Myocyte (in vitro differentiated cells): ENCODE measurements at places on chromosomes 4 and X. TPM values are rescaled to one million over a fixed set of nuclear protein-coding genes. Genes with fewer than 3 reads are reported as not detected.
A peak's percentile ranks its signal among the peaks of the same experiment; 100 is the strongest.

Gene IBSP
- total RNA-seq = not detected in 2 replicates

Gene GRIA2
- total RNA-seq = not detected in 2 replicates

Gene SPARCL1
- total RNA-seq = 0.26 and 0.80 TPM in 2 replicates

Gene PCDH19
- under 0.01 TPM in 1 of 2 replicates, not detected in the other for total RNA-seq

Gene PAGE2B
- not detected in 2 replicates for total RNA-seq

Gene FGA
- not detected in 2 replicates for total RNA-seq

Gene RHOXF2B
- total RNA-seq = not detected in 2 replicates

Gene PDGFRA
- total RNA-seq = 2.1 and 4.3 TPM in 2 replicates

Gene ACOT9
- 73.0 and 77.2 TPM in 2 replicates for total RNA-seq

DNA sequence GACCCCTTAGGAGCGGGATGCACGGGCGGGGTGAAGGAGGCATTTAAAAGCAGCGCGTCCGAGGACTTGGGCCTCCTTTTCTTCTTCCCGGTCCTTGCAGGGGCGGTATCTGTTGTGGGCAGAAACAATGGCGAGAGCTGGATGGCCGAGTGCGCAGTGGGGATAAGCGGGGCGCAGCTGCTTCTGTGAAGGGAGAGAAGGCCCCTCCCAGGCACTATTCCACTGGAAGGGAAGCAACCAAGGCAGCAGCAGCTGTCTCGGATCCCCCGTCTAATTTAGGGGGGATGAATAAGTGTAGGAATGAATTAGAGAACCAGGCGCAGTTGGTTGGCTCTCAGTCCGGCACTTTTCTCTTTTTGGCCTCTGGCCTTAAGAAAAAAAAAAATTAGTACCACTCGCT, 995 bp downstream of the SMARCA5 start:
- DNase-seq = peak; percentile 96

DNA sequence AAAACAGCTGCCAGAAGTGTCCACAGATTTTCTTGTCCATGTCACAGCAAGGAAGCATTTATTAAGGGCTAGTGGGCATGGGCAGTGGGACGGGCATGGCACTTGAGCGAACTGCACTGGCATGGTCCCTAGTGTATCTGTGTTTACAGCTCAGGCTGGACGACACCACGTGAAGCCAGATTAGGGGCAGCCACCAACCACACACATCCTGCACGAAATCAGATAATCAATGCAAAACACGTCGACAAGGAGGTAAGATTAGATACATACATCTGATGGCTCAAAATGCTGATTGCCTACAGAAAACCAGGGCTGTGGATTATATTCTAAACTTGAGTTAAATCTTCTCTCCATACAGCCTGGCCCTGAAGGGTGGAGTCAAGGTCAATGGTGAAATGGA, 103.8 kb upstream of the ATP6AP2 start:
- DNase-seq = no peak

DNA sequence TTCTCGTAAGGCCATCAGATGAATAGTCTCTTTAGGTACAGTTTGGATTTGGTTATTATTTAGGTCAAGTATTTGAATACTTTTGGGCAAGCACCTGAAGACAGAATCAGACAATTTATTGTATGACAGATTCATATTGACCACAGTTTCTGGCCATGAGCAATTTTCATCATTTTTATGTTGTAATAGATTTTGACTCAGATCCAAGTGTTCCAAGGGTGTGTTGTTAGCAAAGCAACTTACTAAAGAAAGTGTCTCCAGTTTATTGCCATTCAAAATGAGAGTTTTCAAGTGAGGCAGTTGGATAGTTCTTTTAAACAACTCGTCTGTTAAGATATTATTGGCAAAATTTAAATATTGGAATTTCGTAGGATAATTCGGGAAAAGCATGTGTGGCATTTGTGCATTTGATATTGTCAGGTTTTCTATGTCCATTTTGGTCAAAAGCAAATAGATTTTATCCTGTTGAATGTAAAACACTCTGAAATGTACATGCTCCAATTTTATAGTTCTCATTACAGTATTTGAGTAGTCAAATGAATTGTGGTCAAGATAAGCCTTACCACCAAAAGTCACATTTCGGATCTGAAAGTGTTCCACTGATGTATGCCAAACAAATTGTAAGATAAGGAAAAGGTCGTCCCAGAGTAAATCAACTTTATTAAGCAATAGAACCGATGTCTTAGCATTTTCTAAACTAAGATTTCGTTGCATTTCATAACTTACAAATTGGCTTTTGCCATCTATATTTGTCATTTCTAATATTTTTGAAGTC, 8.4 kb downstream of the TLR10 start:
- no peak for DNase-seq

DNA sequence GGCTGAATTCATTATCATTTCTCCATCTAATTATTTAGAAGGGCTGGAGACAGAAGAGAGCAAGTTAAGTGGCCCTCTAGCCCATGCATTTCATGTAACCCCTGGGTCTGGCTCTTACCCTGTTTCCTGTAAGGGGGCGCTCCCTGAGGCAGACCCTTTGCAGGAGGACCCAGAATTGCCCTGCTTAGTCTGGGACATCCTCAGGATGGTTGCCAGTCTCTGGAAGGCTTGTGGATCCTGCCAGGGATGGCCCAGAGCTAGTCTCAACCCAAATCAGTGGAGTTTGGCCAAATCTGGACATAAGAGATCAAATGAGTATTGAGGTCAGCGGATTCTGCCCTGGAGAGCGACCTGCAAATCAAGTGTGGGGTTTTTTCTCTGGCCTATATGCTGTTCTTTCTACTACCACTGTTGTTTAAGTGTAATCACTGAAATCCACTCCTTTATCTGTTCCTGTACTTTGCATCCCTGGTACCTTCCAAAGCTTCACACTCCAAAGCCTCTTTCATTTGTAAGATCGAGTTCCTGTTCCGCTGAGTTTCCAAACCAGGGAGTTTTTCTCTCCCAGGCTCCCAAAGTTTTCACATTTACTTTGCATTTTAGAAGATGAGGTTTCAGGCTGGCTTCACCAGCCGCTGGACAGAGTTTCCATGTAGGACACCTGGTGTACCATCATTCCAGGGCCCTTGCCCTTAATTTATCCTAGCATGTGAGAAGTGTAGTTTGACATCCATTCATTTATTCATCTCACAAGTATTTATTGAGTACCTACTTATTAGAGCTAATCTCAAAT, 6.3 kb downstream of the KLF3 start:
- DNase-seq = no peak

- no peak for DNase-seq
Measured at GRCh38 chr4:17232566-17233253, 279.2 kb downstream of the QDPR start.

DNA sequence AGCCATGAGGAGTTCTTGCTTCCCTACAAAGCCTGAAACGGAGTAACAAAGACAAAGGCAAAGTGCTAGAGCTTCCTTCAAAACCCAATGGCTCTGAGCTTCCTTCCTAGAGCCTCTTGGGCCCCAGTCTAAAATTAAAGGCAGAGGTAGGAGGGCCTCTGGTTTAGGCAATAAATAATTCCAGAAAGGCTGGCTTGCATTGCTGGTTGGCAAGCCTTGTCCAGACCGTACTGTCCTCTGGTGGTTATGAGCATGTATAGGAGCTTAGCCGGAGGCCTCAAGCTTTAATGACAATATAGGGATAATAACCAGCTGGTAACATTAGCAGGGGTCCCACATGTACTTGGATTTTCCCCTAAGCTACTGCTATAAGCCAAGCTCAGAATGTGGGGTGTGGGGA, 237.3 kb downstream of the AR start:
- DNase-seq = no peak

DNA sequence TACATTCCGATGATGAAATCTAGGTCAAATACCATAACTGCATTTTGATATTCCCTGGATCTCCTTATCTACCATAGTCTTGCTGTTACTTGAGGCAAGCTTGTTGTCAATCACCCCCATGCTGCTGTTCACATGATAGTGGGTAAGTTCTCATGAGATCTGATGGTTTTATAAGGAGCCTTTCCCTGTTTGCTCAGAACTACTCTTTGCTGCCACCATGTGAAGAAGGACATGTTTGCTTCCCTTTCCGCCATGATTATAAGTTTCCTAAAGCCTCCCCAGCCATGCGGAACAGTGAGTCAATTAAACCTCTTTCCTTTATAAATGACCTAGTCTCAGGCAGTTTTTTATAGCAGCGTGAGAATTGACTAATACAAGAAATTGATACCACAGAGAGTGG, 432.0 kb downstream of the GLUD2 start:
- no peak for DNase-seq

- DNase-seq = no peak
Measured at GRCh38 chr4:48752246-48752645, 27.8 kb downstream of the FRYL start.

- peak; percentile 20 for DNase-seq
Measured at GRCh38 chrX:147847999-147848398, 63.7 kb upstream of the FMR1 start.

GRCh38 chrX:131010186-131010585, 48.0 kb upstream of the ARHGAP36 start:
- DNase-seq = no peak

DNA sequence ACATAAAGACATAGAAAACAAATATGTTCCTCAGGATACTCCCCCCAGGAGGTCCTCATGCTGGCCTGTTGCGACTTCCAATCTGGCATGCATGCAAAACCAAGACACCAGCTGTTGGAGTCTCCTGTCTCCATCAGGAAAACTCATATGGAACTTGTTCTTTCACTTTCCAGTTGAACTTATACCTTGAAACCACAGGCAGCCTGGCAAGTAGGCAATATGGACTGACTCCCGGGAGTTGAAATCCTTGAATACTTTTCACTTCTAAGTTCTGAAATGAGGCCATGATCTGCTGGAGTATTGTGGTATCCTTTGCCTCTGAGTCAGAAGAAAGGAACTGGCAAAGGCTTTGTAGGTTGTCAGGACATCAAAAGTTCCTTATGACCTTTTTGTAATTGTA, 444.2 kb downstream of the IDS start:
- DNase-seq = peak; percentile 47

GRCh38 chr4:185323606-185324005, 72.1 kb downstream of the LRP2BP start:
- DNase-seq = no peak

DNA sequence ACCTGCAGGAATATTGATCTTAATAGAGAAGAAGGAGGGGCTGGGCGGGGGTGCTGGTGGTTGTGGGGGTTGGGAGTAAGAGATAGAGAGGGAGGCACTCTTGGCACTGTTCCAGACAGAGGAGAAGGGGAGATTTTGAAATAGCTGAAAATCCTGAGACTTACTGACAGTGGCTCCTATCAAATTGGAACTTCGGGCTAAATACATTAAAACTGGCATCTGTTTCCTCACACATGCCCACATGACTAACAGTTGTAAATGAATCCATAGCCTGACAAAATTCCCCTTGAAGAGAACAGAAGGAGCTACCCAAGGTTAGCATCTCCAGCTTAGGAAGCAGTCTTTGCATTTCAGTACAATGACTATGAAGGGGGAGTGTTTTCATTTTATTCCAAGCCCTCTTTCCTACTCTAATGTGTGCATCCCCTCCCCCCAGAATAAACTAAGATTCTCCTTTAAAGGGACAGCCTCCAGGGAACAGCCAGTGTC, 1.4 kb downstream of the DCX start:
- no peak for DNase-seq

- DNase-seq = no peak
Measured at GRCh38 chr4:142535009-142535408, 311.1 kb downstream of the INPP4B start.

DNA sequence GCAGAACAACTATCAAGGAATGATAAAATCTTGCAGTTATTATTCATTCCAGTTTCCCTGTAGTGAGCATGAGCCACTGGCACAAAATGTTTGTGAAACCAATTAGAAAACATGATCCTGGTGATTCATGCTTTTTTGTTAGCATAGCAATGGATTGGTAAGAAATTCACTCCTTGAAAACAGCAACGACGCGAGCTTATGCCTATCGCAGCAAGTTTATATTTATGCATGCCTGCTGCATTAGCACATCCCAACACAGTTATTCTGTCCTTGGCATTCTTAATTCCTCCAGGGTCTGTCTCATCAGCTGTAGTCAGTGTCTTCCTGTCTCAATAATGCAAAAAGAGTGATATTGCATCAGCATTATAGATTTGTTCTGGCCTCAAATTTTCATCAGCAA, 975.9 kb downstream of the STIM2 start:
- peak; percentile 1 for DNase-seq

- DNase-seq = no peak
Measured at GRCh38 chr4:120088507-120088906, 21.9 kb upstream of the MAD2L1 start.

GRCh38 chr4:128787509-128788311, 21.8 kb upstream of the JADE1 start:
- DNase-seq = no peak

GRCh38 chr4:10688022-10688421, 3.5 kb upstream of the CLNK start:
- peak; percentile 24 for DNase-seq

GRCh38 chr4:1368421-1369090, 21.5 kb downstream of the UVSSA start:
- no peak for DNase-seq

- DNase-seq = no peak
Measured at GRCh38 chr4:118589471-118590055, 95.6 kb upstream of the METTL14 start.
